Anterior cingulate cortex (tissue), 58 donors: ENCODE measurements at places on chromosomes 1 and 21.

DNA sequence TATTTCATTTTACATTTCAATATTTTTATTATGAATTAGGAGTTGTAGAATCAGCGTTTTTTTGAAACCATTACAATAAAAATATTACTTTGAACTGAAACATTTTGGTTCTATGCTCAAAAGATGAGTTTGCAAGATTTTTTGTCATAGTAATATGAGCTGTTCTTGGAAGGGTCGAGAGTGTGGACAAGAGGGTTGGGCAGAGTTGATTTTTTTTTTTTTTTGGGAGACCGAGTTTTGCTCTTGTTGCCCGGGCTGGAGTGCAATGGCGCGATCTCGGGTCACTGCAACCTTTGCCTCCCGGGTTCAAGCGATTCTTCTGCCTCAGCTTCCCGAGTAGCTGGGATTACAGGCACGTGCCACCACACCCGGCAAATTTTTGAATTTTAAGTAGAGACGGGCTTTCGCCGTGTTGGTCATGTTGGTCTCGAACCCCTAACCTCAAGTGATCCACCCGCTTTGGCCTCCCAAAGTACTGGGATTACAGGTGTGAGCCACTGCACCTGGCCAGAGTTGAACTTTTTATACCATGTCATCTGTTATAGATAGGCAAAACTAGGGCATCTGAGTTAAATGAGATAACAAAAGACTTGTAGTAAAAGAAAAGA, 3.3 kb downstream of the CACYBP start:
- DNase-seq, result no peak

GRCh38 chr1:245197121-245197520, 42.3 kb downstream of the KIF26B start:
- no peak for DNase-seq

DNA sequence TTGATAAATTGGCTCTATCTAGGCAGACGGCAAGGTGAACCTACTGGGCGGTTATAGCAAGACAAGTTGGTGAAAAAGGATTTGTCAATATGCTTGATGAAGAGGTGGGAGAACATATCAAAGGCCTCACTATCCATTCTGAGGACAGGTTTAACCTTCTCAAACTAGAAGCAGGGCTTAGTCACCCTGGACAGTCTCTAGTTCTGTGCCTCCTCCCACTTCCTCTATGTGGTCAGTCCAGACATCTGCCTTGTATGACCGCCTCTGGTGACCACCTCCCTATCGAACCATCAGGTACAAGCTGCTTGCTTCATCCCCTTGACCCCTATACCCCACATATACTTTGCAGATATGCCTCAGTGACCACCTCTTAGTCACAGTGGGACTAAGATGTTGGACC, 2.3 kb upstream of the SCYL3 start:
- no peak for DNase-seq

DNA sequence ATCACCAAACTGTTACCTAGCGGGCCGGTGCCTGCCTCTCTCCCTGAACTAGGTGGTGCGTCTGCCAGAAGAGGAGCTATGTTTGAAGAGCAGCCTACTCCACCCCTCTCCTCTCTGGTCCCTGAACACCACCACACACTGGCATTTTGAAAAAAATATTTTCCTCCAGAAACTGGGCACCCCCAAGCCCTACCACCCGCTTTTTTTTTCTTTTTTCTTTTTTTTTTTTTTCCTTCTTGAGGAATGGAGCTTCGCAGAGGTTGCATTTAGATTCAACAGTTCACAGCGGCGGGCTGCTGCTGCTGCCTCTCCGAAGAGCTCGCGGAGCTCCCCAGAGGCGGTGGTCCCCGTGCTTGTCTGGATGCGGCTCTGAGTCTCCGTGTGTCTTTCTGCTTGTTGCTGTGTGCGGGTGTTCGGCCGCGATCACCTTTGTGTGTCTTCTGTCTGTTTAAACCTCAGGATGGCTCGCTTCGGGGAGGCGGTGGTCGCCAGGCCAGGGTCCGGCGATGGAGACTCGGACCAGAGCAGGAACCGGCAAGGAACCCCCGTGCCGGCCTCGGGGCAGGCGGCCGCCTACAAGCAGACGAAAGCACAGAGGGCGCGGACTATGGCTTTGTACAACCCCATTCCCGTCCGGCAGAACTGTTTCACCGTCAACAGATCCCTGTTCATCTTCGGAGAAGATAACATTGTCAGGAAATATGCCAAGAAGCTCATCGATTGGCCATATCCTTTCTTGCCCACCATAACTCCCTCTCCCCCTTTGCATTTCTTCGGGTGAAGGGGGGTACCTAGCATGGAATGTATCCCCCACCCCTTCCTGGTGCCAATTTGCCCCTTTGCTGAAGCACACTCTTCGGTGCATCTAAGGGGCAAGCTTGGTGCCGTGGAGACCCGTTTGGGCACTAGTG, at the start of gene CACNA1E:
Gene CACNA1E, plus strand, starts transcription at position 233 of the 911 bp plus-strand sequence. Its CDS starts 228 bp downstream, at position 461.
- no peak for DNase-seq

DNA sequence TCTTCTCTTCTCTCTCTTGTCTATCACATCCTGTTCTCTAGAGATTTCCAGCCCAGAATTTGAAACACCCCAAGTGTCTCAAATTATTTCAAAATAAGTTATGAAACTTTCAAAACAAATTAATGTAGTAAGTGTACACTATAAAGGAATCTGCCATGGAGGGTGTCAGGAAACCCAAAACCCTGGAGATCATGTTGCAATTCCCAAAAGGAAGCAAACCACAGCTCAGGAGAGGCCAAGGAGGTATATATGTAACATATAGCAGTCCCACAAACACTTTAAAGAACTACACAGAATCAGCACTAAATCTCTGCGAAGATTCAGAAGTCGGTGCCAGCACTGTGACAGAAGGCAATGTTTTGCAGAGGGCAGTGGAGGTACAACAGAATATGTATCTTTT, 26.6 kb downstream of the PTPN14 start:
- no peak for DNase-seq

GRCh38 chr21:41107602-41108001, 60.4 kb upstream of the BACE2 start:
- DNase-seq, result no peak

- no peak for DNase-seq
Observed at GRCh38 chr21:37811711-37812110, 104.5 kb downstream of the KCNJ6 start.

DNA sequence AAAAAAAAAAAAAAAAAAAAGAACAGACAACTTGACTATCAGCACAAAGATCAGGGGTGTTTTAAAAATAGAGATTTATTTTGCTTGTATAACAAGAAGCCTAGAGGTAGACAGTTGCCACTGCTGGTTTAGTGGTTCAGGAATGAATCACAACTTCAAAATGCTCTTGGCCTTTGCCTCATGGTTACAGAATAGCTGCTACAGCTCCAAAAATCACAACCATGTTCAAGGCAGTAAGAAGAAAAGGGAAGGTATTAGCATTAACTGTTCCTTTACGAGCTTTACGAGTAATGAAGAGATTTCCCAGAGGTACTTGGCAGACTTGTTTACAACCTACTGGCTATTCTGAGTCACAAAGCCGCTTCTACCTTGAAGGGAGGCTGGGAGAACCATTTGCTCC, 52.5 kb upstream of the PPM1J start:
- no peak for DNase-seq

GRCh38 chr1:18936471-18936813, 20.0 kb downstream of the IFFO2 start:
- DNase-seq, result no peak

DNA sequence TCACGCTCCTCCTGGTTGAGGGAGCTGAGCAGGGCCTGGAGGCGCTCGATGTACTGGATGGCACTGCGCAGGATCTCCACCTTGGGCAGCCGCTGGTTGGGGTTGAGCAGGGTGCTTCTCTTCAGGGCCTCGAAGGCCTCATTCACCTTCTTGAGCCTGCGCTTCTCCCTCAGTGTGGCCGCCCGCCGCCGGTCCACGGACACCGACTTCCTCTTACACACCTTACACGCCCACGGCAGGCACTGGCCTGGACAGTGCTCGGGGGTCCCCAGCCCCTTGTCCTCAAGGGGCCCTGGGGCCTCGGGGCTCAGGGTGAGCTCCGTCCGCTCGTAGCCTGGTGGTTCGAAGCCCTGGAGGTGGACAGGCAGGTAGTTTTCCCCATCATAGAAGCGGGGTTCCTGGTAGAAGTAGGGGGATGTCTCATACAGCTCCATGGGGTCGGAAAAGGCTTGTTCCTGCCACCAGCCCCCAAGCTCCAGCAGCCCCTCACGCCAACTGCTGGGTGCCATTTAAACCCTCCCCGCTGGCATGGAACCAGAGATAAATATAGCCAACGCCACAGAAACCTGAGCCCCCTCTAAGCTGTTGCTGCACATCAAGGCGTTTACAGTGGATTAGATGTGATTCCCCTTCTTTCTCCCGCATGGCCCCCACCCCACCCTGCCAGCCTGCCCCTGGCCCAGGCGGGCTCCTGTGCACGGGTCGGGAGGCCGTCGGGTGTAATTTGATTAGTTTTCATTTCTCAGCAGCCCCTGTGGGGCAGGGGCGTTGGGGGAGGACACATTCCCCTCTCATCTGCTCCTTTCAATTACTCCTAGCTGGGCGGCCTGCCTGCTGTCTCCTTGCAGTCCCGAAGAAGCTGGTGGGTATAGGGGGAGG, at the start of gene MYOG:
Gene MYOG, minus strand, starts transcription at position 485 of the 879 bp plus-strand sequence. Its CDS starts 51 bp downstream, at position 434.
- DNase-seq, result no peak

- DNase-seq, result no peak
Observed at GRCh38 chr1:25550683-25551310, 7.4 kb downstream of the LDLRAP1 start.

DNA sequence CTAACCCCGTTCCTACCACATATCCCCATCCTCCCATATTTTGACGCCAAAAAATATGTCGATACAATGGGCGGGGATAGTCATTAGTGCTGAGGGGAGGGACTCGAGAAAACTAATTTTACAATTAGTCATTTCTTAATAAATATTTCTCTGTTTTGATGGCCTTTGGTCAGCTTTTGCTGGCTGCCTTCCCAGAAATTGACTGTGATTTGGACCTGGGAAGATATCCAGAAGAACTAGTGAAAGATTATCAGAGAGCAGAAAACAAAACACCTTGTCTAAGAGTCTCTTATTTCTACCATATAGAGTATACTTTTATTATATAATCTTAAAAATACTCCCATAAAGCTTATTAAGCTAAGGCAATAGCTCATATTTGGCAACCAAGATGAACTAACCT, 247.6 kb downstream of the MRPL39 start:
- DNase-seq, result no peak

DNA sequence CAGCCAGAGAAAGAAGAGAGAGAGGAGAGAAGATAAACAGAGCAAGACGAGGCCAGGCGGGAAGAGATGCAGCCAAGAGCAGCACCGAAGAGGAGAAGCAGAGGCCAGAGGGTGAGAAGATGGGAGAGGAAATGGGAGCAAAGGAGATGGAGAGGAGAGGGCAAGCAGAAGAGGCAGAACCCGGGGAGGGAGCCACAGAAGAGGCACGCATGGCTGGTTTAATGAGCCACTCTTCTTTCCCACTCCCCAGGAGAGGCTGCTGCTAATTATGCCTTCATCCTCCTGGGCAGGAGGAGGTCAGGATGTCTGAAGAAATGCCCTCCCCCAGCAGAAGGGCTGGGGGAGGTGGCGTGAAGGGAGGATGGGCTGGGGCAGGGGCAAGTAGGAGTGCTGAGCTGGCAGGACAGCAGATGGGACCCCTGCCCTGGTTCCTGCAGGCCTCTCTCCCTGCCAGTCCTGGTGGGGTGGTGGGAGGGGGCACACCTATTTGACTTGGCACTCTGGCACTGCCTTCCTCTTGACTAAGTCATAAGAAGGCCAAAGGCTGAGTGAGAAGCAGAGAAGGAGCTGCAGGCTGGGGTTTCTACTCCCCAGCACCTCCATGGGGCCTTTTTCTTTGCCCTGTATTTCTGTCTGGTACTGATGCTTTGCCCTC, 32.3 kb downstream of the KIRREL1 start:
- no peak for DNase-seq

- no peak for DNase-seq
Observed at GRCh38 chr1:218472885-218473284, 127.7 kb downstream of the TGFB2 start.

- no peak for DNase-seq
Observed at GRCh38 chr1:30507016-30507312, 216.4 kb downstream of the MATN1 start.

GRCh38 chr1:204624631-204625216, 60.8 kb downstream of the LRRN2 start:
- no peak for DNase-seq

DNA sequence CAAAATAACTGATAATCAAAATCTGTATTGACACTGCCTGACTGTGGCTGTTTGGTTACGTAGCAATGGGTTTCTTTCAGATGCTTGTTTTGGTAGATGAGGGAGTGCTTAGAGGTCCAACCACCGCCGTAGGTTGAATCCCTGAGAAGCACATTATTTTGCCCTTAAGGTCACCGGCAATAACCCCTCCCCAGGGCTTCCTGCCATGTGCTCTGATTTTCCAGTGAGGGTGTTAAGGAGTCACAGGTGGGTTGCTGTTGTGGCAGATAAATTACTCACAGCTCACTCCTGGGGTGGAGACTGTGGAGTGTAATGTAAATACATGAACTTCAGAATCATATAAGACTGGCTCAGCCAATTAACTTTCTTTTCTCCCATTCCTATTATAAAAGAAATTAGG, 81.5 kb upstream of the ZP4 start:
- DNase-seq, result no peak

DNA sequence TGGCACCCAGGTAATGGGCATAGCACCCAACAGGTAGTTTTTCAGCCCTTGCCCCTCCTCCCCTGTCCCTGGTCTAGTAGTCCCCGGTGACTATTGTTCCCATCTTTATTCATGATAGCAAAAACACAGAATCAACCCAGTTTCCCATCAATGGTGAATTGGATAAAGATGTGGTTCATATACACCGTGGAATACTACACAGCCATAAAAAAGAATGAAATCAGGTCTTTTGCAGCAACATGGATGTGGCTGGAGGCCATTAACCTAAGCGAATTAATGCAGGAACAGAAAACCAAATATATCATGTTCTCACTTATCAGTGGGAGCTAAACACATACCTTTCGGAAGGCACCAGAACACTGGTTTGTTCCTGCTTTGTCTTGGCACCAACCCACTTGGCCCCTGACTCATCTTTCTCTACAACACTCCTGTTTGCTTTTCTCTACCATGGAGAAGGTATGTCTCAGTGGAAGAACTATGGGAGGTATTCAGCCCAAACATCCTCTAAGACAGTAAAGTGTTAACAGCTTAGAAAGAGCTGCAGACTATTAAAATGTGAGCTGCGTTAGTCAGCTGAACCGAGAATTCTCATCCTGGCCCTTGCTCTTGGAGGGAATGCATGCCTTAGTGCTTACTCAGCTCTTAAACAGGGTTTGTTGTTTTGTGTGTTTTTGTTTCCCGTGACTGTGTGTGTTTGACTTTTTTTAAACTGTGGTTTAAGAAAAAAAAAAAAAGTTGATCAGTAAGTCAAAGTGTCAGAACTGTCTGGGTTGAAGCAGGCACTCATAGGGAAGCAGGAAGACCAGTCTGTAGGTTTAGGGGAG, 203.0 kb downstream of the TOMM20 start:
- no peak for DNase-seq

DNA sequence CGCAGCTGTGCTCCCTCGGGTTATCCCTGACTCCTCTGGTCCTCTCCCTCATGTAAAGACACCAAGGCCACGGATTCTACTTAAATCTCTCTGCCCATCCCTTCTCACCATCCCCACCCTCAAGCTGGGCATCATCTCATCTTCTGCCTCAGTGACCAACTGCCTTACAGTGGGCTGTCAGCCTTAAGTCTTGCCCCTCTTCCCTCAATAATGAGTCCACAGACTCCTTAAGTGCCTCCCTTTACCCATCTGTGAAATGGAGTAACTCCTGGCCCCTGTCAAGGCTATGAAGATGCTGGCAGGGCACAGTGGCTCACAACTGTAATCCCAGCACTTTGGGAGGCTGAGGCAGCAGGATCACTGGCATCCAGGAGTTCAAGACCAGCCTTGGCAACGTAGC, 12.1 kb downstream of the SH3BGRL3 start:
- no peak for DNase-seq
